ENCODE measurements at places on chromosomes 11 and 22.

- peak; percentile 85 for DNase-seq
Measured at GRCh38 chr11:15750535-15751308, 605.6 kb downstream of the SOX6 start.

GRCh38 chr11:68386331-68386978, 74.1 kb downstream of the LRP5 start:
- DNase-seq: no peak

- DNase-seq: no peak
Measured at GRCh38 chr11:45089251-45089650, 57.2 kb upstream of the PRDM11 start.

DNA sequence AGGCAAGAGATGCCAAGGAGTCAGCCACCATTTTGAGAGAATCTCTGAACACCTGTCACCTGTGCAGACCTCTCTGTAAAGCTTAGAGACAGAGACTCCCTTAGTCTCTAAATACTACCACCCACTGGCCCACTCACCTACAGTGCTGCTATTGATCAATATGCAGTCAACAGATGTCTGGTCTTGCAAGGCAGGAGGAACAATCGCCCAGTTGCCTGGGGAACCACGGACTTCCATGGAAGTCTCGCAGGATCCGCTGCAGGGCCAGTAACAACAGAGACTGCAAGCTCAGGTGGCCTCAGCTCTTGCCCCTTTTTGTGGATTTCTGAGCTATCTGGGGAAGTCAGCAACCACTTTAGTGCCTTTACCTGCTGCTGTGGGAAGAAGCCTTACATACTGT, 195.1 kb downstream of the OPCML start:
- no peak for DNase-seq

GRCh38 chr11:67442504-67443404, 522 bp downstream of the CORO1B start:
- no peak for DNase-seq

DNA sequence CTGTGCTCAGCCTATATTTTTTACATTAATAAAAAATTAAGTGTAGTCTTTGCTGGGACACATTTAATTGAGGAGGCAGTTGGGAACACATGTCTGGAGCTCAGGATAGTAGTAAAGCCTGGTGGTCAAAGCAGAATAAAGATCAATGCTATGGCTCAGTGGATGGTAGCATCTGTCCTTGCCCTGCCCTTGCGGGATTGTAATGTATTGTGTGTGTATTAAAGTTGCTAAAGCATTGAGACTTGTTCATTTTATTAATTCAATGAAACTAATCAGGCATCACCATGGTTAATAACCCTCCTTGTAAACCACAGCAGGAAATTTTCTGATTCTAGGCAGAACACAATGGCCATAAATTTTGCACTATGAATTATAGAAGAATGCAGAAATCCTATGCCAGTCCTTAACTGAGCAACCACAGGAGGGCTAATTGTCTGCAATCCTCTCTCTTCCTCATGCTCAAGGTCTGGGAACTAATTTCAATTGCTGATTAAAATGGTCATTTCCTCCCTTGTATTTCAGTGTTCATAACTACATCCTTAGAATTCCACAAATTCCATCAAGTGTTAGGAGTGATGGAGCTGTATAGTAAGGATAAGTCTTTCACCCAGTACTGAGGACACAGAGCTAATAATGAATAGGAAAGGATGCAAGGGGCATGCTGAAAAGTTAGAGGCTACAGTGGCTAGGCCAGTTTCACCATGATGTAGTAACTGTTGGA, 403.2 kb upstream of the DDI1 start:
- DNase-seq: no peak

GRCh38 chr22:27877501-27877900, 41.6 kb downstream of the PITPNB start:
- no peak for DNase-seq

DNA sequence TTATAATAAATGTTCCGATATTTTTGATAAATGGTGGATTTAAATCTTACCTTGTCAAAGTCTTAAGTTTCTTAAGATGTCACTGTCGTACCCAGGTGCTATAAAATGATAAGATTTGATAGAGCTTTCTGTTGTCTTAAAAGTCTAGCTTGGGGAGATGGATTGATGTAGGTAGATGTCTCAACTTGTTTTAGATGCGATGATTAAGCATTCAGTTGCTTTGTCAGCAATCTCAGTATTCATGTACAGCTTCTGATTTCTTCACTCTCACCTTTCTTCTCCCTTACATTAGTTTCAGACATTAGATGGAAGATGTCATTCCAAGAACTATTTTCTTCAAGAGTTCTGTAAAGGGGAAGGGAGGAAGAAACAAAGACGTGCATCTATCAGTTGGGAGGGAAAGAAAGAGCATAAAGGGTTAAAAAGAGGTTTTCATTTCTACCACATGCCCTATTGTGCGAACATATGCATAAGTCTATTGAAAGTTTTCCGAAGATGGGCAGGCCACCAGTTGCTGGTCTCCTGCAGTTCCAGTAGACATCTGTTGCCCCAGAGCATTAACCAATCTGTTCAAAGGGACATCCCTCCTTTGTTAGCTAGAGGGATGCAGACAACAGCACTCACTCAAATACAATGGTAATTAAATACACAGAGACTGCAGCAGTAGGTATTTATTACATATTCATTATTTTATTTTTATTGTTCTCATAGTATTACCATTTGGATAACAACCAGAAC, 38.4 kb downstream of the ZC3H12C start:
- DNase-seq: peak; percentile 51

DNA sequence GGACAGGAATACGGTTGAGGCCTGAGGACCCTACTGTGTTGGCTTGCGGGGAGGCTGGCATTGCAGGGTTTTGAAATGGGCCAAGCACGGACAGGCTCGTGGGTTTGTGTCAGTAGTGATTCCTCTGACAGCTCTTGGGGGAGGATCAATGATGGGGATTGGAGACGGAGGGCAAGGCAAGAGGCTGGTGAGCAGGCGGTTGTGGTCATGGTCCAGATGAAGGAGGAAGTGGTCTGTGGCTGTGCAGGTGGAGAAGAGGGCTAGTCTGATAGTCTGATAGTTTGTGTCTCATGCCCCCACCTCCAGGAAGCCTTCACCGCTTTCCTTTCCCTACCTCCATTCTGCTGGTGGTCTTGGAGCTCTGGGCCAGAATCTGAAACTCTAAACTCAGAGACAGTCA, 3.0 kb downstream of the MAFF start:
- DNase-seq: no peak

DNA sequence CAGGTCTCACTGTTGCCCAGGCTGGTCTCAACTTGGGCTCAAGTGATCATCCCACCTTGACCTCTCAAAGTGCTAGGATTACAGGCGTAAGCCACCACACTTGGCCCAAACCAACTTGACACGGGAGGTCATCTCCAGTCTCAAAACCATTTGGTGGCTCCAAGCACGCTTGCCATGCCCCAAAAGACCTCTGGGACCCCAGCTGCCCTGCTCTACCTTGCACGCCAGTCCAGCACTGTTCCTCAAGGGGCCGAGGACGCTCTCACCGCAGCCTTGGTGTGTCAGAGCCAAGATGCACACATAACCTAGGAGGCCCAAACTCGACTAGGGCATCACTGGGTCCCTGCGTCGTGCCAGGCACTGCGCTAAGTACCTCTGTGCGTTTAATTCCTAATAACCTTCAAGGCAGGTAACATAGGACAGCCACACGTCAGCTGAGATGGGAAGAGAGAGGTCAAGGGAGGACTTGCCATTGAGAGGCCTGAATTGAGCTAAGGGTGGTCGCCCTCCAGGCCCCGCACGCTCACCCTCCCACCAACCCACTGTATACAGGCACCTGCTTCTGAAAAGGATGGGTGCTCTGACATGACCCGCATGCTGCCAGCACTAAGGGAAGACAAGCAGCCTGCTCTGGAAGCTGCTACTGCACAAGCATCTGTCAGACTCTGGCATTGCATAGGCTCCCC, 4.6 kb upstream of the GAS2L1 start:
- DNase-seq: no peak

DNA sequence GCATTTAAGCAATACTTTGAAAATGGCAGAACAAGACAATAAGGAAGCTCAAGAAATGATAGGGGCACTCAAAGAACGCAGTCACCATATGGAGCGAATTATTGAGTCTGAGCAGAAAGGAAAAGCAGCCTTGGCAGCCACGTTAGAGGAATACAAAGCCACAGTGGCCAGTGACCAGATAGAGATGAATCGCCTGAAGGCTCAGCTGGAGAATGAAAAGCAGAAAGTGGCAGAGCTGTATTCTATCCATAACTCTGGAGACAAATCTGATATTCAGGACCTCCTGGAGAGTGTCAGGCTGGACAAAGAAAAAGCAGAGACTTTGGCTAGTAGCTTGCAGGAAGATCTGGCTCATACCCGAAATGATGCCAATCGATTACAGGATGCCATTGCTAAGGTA, 51.9 kb downstream of the SPECC1L start:
- DNase-seq: no peak

GRCh38 chr11:124915541-124916369, 3.3 kb upstream of the HEPN1 start:
- DNase-seq: no peak

GRCh38 chr11:78768971-78769370, 194.3 kb upstream of the NARS2 start:
- DNase-seq: no peak

- peak; percentile 11 for DNase-seq
Measured at GRCh38 chr11:29019960-29020683, 911.9 kb downstream of the METTL15 start.

GRCh38 chr11:70725278-70725677, 326.9 kb downstream of the CTTN start:
- no peak for DNase-seq

GRCh38 chr22:38957046-38957770, at the start of gene APOBEC3A:
Gene APOBEC3A, plus strand, starts transcription at chr22:38957609. Its CDS starts 83 bp downstream, at chr22:38957692.
- DNase-seq: no peak

DNA sequence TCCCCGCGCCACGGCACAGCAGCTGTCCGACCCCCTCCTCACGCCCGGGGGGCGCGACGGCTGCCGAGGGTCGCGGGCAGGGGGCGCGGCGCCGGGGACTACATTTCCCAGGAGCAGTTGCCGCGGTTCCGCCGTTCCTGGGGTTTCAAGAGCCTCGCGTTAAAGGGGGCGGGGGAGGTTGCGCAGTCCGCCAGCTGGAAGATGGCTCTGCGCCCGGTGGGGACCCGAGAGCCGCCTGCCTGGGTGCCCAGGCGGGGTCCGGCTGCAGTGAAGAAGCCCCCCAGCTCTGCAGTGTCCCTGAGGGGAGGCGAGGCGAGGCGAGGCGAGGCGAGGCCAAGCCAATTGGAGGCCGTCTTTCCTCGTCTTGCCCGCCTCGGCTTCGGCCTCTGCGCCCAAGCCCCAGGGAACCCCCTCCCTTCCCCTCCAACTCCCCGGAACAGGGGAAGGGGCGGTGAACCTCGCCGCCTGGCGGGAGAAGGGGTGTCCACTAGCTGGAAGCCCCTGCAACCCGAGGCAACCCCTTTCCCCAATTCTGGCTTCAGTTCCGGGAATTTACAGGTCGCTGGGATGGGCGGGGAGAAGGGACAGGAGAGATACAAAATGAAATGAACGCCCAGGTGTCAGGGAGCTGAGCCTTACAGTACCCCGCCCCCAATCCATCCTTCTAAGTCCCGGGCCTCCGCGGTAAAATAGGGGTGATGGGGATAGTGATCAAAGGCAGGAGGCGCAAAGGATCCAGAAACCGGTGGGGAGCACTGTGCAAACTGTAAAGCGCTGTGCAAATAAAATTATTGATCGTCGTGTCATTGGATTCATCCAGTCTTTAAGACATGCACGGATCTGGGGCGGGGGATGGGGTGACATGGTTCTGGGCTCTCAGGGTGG, 5.2 kb upstream of the GCAT start:
- no peak for DNase-seq
